Nasal cavity respiratory epithelium epithelial cell of viscerocranial mucosa (primary cell): ENCODE measurements at places on chromosomes 1 and 21. TPM values are rescaled to one million over a fixed set of nuclear protein-coding genes. Genes with fewer than 3 reads are reported as not detected.

TFB2M gene
- 23.4 and 26.7 TPM in 2 replicates for total RNA-seq

RUNX3 gene
- 0.34 and 0.50 TPM in 2 replicates for total RNA-seq

MKNK1 gene
- total RNA-seq = 23.9 and 25.4 TPM in 2 replicates

TSTD1 gene
- total RNA-seq = 38.3 and 78.6 TPM in 2 replicates

FAM110D gene
- total RNA-seq = not detected in 2 replicates

OPRD1 gene
- total RNA-seq = not detected in 2 replicates

LEFTY1 gene
- total RNA-seq = not detected in 2 replicates

SYCP1 gene
- not detected in 2 replicates for total RNA-seq
